Esophagus mucosa (tissue), 1 donor: ENCODE measurements at places on chromosomes 2 and 18. TPM values are rescaled to one million over a fixed set of nuclear protein-coding genes. Genes with fewer than 3 reads are reported as not detected.

DNA sequence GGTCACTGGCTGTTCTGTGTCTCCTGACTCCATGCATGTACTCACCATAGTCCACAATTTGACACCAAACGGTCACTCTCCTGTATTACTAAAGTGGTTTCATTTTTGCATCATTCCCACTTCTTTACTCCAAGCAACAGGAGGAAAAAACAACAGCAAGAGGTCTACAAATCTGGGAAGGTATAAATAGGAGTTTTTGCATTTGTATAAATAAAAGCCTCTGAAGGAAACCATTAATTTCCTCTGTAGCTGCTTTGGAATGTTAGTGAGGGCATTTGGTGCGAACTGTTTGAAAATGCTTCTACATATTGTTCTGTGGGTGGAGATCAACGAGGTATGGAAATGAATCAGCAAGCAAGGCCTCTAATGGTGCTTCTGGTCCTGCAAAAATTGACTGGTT, 148.5 kb upstream of the DLX2 start:
- no peak for ATAC-seq

GRCh38 chr2:38524580-38524979, 78.1 kb downstream of the HNRNPLL start:
- ATAC-seq: no peak

Gene MSH2
- 10.7 TPM for total RNA-seq

Gene ASB18
- total RNA-seq: not detected

Gene CABLES1
- 7.8 TPM for total RNA-seq

Gene STPG4
- 0.16 TPM for total RNA-seq
